ENCODE measurements at places on chromosomes 4 and X. TPM values are rescaled to one million over a fixed set of nuclear protein-coding genes. Genes with fewer than 3 reads are reported as not detected.
A peak's percentile ranks its signal among the peaks of the same experiment; 100 is the strongest.

RLIM gene
- polyA plus RNA-seq, result 8.9 TPM

DUSP9 gene
- 0.06 TPM for polyA plus RNA-seq

ADAMTS3 gene
- 0.70 TPM for polyA plus RNA-seq

SSX4B gene
- polyA plus RNA-seq, result not detected

HERC6 gene
- 3.1 TPM for polyA plus RNA-seq

CXCL11 gene
- polyA plus RNA-seq, result not detected

TMSB15B gene
- polyA plus RNA-seq, result 6.6 TPM

ZGRF1 gene
- polyA plus RNA-seq, result 3.0 TPM

DNA sequence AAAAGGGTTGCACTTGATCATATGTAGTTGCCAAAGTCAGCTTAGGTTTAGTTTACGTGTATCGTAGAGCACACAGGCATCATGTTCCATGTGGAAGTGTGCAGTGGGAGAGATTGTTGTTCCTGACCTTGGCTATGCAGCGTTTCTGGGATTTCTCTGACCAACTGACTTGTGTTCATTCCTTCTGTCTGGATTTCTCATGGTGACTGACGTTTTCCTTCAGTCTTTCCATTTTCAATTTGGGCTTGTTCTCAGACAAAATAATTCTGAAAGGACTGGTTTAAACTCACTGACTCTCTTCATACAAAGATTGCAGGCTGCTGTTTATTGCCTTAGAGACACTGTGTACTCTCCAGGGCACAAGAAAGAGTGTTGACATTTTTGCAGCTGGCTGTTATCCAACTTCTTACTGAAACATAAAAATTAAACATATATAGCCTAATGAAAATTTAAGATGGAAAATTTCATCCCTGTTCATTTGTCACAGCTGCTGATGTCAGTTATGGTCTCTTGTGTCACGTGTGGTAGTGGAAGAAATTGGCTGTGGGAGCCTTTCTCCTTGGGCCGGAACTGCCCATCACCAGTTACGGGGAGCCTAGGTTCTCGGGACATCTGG is 95.4 kb downstream of the TNIP2 start:
- DNase-seq, result no peak

DNA sequence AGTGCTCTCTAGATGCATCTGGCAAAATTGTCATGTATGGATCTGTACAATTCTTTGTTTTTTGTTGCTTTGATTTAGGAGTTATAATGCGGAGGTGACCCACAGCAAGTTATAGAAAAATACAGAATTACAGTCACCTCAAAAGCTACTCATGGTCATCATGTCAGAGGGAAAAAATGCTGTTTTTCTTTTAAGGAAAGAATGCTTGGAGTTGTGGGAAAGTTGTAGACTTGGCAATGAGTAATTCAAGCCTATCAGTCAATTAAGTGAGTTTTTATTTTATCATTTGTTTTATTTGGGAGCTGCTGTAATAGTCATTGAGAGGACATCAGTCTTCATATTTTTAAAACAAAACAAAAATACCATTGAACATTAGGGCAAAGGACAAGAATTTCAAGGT is 16.4 kb downstream of the FHL1 start:
- DNase-seq, result no peak

DNA sequence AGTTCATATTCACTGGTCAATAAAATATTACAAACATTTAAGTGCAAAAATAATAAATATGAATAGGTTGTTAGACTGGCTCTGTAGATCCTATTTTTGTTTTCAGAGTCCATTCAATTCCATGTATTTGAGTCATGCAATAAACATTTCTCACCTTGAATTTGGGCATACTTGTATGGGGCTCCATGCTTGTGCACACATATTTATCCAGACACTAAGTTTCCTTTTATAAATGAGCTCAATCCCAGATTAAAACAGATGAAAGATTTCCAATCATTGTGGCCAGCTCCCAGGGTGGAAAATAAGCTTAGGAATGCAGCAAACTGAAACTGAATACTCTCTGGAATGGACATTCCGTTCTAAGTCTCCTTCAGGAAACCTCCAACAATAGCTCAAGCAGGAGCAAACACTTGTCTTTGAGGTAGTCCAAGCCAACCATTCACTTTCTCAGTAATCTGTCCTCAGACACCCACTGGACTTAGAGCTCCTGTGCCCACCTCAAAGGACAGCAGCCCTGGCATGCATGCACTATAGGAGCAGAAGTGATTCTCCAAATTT is 16.4 kb downstream of the DMD start:
- DNase-seq, result no peak

DNA sequence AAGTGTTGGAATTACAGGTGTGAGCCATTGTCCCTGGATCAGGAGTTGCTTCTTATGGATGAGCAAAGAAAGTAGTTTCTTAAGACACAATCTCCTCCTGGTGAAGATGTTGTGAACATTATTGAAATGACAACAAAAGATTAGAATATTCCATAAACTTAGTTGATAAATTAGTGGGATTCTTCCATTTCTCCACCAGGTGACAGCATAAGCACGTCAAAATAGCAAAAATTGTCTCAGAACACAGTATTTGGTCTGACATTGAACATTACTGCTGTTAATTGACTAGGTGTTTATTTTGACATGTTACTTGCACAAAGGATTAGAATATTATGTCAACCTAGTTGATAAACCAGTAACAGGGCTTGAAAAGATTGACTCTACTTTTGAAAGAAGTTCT is 21.6 kb downstream of the CLDN34 start:
- DNase-seq, result no peak

- no peak for DNase-seq
Observed at GRCh38 chr4:2068198-2068470, 9.0 kb downstream of the NAT8L start.

- no peak for DNase-seq
Observed at GRCh38 chrX:15985937-15986336, 131.3 kb upstream of the AP1S2 start.

DNA sequence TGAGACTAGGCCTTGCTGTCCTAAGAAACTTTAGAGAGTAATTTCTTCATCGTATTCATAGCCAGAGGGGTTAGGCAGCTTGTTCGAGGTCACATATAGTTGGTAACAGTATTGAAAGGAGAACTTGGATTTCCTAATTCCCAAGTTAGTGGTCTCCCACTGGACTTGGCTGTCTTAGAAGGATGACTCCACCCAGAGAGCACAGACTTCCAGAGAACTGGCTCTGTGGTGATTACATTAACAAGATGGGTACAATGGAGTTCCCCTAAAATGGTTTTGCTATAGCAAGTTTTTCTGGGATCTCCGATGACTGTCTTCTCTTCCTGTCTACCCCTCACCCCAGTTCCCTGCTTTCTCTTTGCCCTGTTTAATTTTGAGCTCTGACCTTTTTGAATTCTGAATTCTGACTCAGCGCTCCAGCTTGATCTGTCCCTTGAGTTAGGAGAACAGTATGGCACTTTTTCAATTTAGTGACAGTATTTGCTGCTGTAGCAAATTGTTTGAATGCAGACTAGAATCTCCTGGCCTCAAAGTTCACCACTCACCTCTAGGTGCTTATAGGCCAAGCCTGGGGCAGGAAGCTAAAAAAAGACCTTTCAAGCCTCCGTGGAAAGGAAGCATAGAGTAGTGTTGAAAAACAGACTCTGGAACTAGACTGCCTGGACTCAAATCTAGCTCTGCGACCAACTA is 6.9 kb downstream of the MSN start:
- DNase-seq, result no peak

DNA sequence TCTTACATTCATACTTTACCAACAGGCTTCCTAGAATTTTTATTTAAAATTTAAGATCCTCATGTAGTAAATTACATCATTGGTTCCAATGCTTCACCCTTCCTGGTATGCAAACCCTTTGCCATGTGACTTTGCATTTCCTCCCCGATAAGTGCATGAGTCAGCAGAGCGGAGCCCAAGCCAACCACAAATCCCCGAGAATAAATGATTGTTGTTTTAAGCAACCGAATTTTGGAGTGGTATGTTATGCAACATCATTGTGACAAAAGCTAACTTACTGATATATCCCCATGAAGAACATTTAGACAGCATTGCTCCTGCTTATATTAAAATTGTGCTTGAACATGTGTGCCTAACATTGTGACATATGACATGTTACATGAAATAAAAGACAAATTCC is 199.4 kb upstream of the DDX53 start:
- DNase-seq, result peak; percentile 62
